Brain pericyte (primary cell): ENCODE measurements at places on chromosomes 13 and 19.
A peak's percentile ranks its signal among the peaks of the same experiment; 100 is the strongest.

- DNase-seq = no peak
These were observed 32.8 kb upstream of the STK24 start for GRCh38 chr13:98609756-98610155.

- DNase-seq = no peak
These were observed 50.7 kb upstream of the FRY start for GRCh38 chr13:31980830-31981229.

- DNase-seq = no peak
These were observed 20.1 kb downstream of the C19orf12 start for GRCh38 chr19:29694669-29695627.

DNA sequence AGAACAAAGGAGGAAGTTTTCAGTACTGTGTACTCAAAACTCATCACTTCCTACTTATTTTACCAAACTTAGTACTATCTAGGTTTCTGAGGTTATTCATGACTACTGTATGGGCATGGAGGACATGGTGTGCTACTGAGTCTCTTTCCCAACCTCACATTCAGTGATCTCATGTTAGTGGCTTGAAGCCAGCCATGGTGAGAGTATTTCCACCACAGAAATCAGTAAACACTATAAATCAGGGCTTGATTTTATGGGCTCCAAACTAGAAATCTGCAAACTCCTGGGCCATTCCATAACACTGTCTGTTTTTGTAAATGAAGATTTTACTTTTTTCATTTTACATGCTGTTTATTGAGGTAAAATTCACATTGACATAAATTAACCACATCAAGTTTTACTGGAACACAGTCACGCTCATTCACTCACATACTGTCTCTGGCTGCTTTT, 19.7 kb downstream of the MED26 start:
- no peak for DNase-seq

GRCh38 chr13:97353927-97354675, 79.9 kb upstream of the RAP2A start:
- DNase-seq = no peak

DNA sequence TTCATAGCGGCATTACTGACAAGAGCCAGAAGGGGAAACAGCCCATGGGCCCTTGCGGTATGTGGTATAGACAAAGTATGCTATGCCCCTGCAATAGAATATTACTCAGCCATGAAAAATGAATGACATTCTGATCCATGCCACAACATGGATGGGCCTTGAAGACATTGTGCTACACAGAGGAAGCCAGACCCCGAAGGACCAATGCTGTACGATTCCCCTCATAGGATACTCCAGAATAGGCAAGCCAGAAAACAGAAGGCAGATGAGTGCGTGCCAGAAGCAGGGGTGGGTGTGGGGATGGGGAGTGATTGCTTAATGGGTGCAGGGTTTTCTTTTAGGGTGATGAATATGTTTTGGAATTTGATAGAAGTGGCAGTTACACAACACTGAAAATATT, 342.0 kb downstream of the TEX29 start:
- no peak for DNase-seq

DNA sequence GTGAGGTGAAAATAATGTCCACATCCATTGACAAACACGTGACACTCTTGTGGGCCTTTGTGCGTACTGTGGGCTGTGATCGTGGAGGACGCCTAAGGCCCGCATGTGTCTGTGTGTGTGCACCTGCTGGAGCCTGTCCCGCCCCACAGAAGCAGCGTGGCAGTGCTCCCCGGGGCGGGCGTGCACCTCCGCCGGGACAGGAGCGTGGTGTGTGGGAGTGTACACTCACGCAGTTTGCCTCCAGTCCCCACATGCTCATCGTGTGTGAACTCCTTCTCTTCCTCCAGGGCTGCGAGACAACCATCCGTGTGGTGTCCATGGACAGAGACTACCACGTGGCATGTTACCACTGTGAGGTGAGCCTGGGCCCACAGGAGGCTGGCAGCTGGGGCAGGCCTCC, 13.9 kb downstream of the WTIP start:
- DNase-seq = no peak

DNA sequence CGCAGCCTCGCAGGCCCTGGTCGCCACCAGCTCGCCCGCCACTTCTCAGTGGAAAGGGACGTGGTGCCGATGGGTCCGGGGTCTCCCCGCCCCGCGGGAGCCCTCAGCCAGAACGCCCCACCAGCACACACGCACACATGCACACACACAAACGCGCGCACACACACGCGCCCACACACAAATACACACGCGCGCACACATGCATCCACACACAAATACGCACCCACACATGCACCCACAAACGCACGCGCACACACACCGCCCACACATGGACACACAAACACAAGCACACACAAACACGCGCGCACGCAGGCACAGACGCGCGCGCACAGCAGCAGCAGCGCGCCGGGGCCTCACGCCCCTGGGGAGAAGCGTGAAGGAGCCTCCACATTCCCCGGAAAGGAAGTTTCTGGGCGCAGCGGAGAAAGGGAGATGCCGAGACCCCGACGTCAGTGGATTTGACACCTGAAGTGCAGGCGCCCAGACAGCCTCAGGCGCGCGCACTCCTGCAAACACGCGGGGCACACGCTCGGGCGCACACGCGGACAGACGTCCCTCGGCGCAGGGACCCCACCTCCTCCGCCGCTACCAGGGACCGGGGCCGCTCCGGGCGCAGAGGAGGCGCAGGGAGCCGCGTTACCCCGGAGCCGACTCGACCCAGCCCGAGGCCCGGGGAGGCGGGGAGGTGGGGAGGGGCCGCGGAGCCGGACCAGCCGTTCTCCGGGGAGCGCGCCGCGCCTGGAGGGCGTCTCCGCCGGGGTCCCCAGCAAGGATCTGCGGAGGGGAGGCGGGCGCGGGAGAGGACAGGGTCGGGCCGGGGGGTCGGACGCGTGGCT, 622 bp downstream of the RASA3 start:
- DNase-seq = no peak

GRCh38 chr13:99178636-99179035, 22.0 kb upstream of the UBAC2 start:
- DNase-seq = no peak

GRCh38 chr13:61036715-61037114, 378.9 kb downstream of the PCDH20 start:
- DNase-seq = no peak

GRCh38 chr19:4386041-4386782, 14.1 kb downstream of the SH3GL1 start:
- DNase-seq = no peak

GRCh38 chr19:7647156-7647555, 10.2 kb downstream of the STXBP2 start:
- DNase-seq = no peak

- DNase-seq = no peak
These were observed 433 bp upstream of the ZNF616 start for GRCh38 chr19:52140032-52140710.

DNA sequence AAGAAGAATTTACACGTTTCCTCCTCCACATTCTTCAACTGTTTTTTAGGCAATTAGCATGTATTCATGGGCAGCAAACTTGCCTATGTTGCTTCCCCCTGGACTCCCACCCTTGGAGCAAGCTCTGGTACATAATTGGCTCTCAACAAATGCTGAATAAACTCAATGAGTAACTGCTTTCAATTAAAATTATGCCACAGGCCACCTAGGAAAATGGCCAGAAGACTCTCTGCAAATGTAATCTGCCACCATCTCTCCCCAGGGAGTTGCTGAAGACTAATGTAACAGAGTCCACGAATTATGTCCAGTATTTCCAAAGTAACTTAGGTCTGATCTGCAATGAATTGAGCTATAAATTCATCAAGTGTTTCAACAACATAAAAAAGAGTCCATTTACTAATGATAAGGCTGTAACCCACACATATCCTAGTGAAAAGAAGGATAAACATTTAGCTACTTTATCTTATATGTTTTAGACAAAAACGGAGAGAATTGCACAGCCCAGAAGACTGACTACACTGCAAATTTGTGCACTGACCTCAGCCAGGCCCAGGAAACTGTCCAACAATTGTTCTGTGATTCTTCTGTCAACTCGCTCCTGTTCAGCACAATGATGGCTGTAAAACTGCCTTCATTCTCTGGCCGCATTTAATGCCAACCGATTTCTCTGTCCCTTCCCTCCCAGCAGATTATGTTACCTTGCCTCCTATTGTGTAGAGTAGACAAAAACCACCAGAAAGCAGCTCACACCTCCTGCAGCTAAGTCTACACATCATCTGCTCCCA, 808.6 kb upstream of the ARGLU1 start:
- no peak for DNase-seq

DNA sequence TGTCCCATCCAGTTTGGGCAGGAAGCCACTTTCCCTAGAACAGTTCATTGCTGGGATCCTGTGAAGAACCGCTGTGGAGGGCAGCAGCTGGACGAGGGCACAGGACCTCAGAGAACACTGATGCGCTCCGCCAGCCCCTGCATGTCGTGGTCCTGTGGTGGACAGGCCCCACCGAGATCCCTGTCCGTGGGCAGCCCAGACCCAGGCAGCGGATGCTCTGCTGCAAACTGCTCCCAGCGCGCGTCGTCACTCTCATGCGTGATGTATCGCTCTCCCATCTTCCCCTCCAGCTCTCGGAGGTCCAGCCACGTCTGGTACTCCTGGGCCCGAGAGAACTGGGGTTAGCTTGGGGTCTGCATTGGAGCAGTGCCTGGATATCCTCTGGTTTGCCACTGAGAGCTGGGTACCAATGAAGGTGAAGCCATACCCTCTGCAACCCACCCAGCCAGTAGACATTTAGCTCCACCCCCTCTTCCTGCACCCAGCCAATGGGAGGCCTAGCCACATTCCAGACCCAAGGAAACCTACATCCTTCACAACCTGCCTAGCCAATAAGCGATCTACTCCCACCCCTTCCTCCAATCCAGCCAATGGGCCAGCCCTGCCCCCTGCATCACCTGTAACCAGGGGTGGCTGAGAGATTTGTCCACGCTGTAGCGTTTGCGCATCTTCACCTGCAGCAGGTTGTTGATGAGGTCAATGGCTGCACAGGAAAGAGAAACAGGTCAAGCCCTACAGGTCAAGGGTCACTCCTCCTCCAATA, 13.6 kb upstream of the DACT3 start:
- no peak for DNase-seq

- DNase-seq = no peak
These were observed 12.6 kb downstream of the PEX11G start for GRCh38 chr19:7476241-7476640.

GRCh38 chr19:49129238-49129583, 9.9 kb downstream of the PPFIA3 start:
- DNase-seq = no peak

GRCh38 chr13:108968566-108968965, 339.2 kb downstream of the MYO16 start:
- DNase-seq = no peak

DNA sequence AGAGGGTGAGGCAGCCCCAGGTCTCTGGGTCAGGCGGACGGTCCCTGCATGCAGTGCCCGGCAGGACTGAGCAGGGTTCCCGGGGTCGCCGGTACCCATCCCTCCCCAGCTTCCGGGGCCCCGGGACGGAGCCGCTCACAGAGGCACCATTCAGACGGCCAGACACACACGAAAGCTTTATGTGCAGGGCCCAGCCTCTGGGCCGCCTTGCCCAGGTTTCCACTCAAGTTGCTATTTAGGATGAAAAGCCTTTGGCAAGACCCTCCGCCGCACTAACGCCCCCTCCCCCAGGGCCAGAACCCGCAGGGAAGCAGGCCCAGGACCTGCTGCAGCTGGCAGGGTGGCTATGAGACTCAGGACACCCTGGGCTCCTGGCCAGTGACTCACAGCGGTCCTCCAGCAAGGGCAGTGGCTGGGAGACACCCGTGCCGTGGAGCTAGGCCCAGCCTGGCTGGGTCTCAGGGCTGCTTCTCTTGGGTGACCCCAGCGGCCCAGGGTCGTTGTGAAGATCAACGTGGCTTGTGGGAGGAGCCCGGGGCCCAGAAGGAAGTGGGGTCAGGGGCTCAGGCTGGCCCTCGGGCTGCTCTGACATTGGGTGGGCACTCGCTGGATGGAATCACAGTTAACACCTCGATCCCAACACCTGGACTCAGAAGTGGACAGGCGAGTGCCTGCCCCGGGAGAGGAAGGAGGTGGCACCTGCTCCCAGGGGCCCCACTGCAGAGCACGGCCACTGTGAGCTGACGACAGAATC, 4.8 kb downstream of the C19orf25 start:
- no peak for DNase-seq

DNA sequence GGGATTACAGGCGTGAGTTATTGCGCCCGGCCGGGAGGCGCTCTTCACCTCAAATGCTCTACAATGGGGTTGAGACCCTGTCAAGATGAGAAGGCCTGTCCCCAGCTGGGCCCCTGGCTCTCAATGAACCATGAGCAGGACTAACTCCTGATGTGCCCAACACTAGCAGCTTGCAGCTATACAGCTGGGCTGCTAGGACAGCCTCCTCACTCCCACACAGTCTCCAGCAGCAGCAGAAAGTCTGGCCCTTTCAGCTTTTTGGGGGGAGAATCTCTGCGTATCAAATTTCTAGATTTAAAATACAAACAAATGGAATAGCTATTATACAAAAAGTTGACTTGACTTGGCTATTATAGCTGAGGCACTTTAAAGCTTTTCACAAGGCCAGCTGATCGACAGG, 30.2 kb downstream of the TMTC4 start:
- no peak for DNase-seq

GRCh38 chr13:63435667-63436324, 2020.1 kb upstream of the PCDH20 start:
- DNase-seq = peak; percentile 51

DNA sequence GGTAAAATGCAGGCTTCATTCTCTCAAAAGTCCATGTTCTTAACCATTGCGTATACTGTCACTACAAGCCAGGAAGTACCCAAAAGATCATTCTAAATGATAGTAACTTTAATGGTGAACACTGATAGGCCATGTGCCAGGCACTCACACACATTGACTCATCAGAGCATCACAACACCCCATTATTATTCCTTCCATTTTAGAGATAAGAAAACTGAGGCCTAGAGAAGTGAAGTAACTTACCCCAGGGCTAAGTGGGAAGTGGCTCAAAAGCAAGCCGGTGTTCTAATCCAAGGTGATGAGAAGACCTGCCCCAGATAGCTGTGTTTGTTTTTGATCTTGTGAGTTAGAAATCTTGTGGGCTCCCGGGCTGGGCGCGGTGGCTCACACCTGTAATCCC, 1.4 kb upstream of the PHLDB3 start:
- DNase-seq = no peak

DNA sequence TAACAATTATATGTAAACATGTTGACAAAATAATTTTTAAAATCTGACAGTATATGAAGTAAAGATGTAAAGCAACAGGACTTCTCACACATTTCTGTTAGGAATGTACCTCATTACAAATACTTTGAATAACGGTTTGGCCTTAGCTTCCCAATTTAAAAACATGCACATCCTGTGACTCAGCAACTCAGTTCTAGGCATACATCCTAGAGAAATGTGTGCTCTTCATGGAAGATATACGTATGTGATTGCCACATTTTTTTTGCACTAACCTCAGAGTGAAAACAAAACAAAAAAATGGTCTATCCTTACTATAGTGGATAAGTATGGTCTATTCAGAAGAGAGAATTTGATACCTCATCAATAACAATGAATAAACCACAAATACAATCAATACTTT, 314.6 kb downstream of the LIG4 start:
- no peak for DNase-seq

DNA sequence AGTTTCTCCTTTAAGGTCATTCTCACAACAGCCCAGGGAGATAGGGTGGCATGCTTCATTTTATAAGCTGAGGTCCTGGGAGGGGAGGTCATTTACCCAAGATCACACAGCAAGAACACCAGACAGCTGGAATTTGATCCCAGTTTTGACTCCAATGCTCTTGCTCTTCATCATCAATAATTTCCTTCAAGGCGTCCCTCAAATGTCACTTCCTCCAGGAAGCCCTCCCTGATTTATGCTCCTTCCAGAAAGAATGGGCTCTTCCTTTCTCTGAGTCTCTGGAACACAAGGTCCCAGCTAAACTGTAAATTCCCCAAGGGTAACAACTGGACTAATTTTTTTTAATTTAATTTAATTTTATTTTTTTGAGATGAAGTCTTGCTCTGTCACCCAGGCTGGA, 4.7 kb upstream of the DHX34 start:
- no peak for DNase-seq
